Omental fat pad (tissue), 4 donors: ENCODE measurements at places on chromosomes 16 and 17. TPM values are rescaled to one million over a fixed set of nuclear protein-coding genes. Genes with fewer than 3 reads are reported as not detected.

The CCL1 gene
- not detected for total RNA-seq

The FBRS gene
- total RNA-seq = 15.4 TPM

The TSR3 gene
- 78.5 TPM for total RNA-seq

The PDIA2 gene
- total RNA-seq = 2.7 TPM

The EXOC3L1 gene
- 3.9 TPM for total RNA-seq

The TERB1 gene
- not detected for total RNA-seq

The ENPP7 gene
- not detected for total RNA-seq

The HOXB7 gene
- total RNA-seq = 7.1 TPM

The ZMYND15 gene
- not detected for total RNA-seq

The CANT1 gene
- total RNA-seq = 30.1 TPM

The FBXL19 gene
- total RNA-seq = 6.8 TPM

The TPSG1 gene
- total RNA-seq = not detected

The GRAP gene
- total RNA-seq = 13.2 TPM

The ICAM2 gene
- total RNA-seq = 57.7 TPM

The CAVIN1 gene
- 598 TPM for total RNA-seq

The NGFR gene
- 44.6 TPM for total RNA-seq

The RHBDL1 gene
- total RNA-seq = not detected

The NEUROD2 gene
- not detected for total RNA-seq

The SCO1 gene
- total RNA-seq = 19.9 TPM

The OGFOD3 gene
- 25.8 TPM for total RNA-seq

The C17orf107 gene
- total RNA-seq = 8.4 TPM

The CCL3 gene
- 12.1 TPM for total RNA-seq

The ARL4D gene
- total RNA-seq = 42.8 TPM

The DNAH17 gene
- total RNA-seq = 1.4 TPM

The LGALS9C gene
- not detected for total RNA-seq

The EME2 gene
- 7.8 TPM for total RNA-seq
